ENCODE measurements at places on chromosomes 6 and 20.

GRCh38 chr6:76876922-76877553, 586.3 kb downstream of the HTR1B start:
- DNase-seq, result no peak

DNA sequence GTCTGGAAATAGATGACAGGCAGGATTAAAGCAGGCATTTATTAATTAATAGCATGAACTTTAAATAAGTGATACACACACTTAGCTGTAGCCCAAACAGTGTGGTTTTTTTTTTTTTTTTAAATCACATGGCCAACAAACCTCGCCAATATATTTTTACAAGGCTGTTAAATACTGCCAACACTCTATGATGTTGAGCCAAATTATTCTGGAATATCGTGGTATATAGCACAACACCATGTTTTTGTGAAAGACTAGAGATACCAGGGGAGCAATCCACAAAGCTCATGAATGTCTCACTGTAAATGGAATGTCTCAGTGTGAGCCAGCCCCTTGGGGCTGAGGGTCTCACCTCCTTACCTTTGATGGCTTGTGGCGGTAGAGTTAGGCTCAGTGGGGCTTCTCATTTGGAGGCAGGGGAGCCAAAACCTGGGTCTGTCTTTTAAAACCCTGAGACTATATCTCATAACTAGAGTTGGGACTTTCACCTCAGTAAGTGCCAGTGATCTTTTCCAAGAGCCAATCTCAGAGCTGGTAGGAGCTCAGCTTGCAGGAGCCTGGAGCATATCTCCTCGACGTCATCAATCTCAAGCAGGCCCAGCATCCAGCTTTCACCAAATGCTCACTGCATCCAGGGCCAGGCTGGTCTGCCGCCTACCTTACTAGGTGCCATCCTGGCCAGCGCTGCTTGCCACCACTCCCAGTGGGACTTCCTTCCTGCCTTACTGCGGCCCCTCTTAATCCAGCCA, 78.5 kb upstream of the FAM184A start:
- DNase-seq, result no peak

DNA sequence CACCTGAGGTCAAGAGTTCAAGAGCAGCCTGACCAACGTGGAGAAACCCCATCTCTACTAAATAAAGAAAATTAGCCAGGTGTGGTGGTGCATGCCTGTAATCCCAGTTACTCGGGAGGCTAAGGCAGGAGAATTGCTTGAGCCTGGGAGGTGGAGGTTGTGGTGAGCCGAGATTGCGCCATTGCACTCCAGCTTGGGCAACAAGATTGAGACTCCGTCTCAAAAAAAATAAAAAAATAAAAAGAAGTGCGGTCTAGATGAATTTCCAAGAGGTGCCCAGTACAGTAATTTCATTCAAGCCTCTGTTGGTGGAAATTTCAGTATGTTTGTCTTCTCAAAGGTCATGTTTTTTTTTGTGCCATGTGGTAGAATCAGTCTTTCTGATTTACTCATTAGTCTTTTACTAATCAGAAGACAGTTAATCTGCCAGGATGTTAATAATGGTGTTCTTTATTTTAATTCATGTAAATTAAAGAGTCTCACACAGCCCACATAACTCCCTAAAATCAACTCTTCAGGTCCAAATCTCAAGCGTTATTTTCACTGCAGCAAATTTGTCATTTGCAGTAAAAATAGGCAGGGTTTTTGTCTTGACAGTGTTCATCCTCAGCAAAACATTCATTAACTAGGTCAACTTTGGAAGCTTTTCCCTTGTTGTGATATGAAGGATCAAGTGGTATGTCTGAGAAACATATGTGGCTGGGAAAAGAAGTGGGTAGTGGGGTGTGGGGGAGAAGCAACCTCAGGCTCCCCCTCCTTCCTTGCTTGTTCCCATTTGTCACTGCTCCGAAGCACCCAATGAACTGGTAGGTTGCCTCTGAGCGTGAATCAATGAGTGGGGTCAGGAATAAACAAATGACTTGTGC, 13.3 kb downstream of the TP53INP2 start:
- DNase-seq, result no peak

DNA sequence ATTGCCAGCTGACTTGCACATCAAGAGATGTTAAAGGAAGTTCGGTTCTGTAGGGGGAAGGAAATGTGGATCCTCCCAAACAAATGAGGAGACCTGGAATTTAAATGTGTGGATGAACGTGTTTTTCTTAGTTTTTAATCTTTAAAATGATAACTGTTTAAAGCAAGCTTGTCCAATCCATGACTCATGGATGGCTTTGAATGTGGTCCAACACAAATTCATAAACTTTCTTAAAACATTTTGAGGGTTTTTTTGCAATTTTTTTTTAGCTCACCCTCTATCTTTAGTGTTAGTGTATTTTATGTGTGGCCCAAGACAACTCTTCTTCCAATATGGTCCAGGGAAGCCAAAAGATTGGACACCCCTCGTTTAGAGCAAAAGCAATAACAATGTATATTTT, 12.6 kb downstream of the TUBB2B start:
- no peak for DNase-seq

DNA sequence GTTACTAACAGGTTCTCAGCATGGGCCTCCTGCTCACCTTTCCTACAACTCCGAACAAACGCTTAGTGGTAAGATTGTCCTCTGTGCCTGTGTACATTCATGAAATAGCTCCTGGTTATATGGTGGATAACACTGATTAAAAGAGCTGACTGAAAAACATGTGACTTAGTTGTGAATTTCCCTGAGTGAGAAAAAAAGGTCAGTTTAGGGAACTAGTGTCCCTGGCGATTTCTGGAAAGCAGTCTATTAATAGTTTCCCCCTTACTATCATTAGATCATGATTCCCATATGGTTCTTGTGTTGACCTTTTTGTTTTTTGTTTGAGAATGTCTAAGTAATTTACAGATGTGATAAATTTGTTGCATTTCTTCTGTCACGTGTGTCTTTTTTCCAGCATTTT, 15.6 kb downstream of the SNRPC start:
- DNase-seq, result no peak

DNA sequence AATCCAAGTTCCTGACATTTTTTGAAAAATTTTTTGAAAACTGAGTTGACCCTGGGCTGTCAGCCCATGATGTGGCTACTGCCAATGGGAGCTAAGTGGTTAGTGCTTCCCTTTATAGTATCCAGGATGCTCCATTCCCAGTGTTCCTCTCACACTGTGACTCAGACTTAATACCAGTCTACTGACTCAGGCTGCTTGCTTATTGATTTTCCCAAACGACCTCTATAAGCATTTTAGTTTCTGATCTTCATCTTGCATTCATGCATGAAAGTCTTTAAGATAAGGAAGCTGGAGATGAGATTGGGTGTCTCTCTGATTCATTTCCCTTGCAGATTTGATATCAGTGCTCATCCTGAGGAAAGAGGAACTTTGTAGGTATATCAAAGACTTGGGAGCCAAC, 560.0 kb downstream of the TBC1D32 start:
- no peak for DNase-seq

GRCh38 chr6:144049386-144049785, 41.3 kb upstream of the PLAGL1 start:
- no peak for DNase-seq

GRCh38 chr20:37866051-37866450, 36.9 kb upstream of the VSTM2L start:
- no peak for DNase-seq

GRCh38 chr6:44133003-44133931, 5.9 kb downstream of the TMEM63B start:
- DNase-seq, result no peak

DNA sequence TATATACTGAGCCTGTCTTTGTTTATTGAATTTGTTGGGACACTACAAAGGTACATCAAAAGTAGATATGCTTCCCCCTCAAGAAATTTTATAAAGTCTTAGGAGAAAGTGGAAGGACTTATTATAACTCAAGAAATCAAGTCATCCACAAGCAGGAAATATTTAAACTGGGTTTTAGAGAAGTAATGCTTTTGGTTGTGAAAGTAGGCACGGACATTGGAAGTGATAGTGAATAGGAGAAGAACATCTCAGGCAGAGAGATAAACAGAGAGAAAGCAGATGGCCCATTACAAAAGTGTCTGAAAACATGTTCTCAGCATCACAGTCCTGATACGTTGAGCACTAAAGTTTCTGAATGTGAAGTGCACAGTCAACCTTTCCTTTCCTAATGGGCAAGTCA, 415.6 kb upstream of the RNF217 start:
- no peak for DNase-seq

- DNase-seq, result no peak
Observed at GRCh38 chr6:1477432-1478090, 88.2 kb downstream of the FOXF2 start.

- peak; percentile 58 for DNase-seq
Observed at GRCh38 chr6:158780988-158781691, 38.0 kb downstream of the EZR start.

GRCh38 chr20:54250691-54251090, 42.8 kb downstream of the PFDN4 start:
- DNase-seq, result no peak

- peak; percentile 77 for DNase-seq
Observed at GRCh38 chr6:27753668-27754407, 158.4 kb downstream of the OR2B2 start.

GRCh38 chr6:19309661-19310060, 527.5 kb upstream of the ID4 start:
- DNase-seq, result no peak

DNA sequence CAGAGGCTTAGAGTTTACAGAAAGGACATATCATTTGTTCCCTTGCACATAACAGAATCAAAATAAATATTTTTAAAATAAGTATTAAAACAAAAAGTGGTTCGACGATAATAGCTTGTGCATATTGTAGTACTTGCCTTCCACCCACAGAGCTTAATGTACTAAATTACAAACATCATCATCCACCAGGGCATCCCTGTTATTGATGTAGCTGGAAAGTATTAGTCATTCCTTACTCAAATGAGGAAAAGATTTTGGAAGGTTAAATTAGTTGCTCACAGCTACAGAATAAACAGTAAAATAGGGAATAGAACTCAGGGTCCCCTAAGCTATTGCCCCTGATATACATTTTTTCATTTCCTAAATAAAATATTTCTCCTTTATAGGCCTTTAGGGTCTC, 150.3 kb downstream of the PTPRK start:
- DNase-seq, result no peak

DNA sequence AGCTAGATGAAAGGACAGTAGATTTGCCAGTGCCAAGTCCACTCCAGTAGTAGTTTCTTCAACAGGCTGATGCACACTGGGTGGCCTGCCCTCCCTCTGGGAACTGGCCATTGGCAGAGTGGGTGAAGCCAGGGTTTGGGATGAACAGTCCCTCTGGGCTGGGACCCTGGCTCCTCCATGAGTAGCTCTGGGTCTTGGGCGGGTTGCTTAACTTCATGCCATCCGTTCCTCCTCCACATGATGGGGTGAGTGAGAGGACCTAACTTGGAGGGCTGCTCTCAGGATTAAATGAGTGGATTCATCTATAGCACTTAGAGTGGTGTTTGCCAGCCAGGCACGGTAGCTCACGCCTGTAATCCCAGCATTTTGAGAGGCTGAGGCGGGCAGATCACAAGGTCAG, 47.2 kb downstream of the PLAGL2 start:
- DNase-seq, result no peak

GRCh38 chr20:2817341-2817726, 1.2 kb downstream of the TMEM239 start:
- no peak for DNase-seq

GRCh38 chr6:162026843-162027242, 700.7 kb downstream of the PRKN start:
- no peak for DNase-seq

GRCh38 chr6:81265106-81265505, 487.4 kb downstream of the TENT5A start:
- no peak for DNase-seq

DNA sequence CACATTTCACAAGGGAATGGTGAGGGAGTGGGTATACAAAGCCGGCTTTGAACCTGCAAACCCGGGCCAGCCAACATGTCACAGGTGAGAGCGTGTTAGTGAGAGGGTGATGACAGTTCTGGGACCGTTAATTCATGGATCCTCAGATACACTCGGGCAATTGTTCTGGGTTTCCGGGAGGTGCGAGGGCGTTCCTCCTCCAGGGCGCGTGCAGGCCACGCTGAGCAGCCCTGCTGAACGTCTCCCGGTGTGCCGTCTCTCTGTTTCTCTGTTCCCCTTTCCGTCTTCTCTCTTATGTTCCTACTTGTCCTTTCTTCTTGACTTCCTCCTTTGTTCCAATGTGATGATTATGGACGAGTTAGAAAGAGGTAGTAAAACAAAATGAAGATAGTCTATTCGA, 130.0 kb upstream of the GMDS start:
- DNase-seq, result no peak

- no peak for DNase-seq
Observed at GRCh38 chr6:135962731-135963130, 111.2 kb downstream of the PDE7B start.

- DNase-seq, result no peak
Observed at GRCh38 chr6:43897571-43898302, 127.7 kb downstream of the VEGFA start.

DNA sequence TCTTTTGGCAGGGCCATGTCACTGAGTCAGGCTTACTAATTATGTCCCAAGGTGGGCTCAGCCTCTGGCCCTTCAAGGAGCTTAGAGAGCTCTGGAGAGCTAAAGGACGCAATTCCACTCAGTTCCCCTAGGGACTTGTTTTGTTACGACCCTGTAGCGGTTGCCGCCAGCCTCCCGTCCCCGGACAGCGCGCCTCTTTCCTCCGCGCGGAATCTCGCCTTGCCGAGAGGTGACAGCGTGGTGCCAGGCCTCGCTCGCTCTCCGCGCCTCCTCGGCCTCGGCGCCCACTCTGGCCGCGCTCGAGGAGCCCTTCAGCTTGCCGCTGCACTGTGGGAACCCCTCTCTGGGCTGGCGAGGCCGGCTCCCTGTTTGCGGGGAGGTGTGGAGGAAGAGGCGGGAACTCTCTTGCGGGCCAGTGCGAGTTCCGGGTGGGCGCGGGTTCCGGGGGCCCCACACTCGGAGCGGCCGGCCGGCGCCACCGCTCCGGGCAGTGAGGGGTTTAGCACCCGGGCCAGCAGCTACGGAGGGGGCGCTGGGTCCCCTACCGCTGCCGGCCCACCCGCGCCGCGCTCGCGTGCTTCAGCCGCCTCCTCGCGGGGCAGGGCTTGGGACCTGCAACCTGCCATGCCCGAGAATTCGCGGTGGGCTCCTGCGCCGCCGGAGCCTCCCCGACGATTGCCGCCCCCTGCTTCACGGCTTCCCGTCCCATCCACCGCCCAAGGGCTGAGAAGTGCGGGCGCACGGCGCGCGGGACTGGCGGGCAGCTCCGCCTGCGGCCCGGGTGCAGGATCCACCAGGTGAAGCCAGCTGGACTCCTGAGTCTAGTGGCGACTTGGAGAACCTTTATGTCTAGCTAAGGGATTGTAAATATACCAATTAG, 9.9 kb upstream of the ZNF311 start:
- no peak for DNase-seq

DNA sequence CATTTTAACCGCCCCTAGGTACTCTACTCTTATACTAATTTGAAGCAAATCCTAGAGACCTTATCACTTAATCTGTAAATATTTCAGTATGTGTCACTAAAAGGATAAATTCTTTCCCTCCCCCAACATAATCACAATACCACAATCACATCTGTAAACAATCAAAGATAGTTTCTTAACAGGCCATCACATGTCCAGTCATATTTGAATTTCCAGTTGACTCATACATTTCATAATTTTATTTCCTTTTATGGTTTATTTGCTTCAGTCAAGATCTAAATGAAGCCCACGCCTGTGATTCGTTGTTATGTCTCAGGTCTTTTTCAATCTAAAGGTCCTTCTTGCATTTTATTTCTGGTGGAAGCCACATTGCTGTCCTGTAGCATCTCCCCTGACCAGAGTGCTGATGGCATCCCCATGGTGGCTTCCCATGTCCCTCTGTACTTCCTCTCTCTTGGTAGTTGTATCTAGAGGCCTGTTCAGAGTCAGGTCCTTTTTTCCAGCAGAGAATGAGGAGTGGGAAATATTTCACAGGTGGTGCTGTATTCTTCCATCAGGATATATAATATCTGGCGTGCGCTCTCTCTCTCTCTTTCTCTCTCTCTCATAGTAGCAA, 128.6 kb upstream of the SLC22A23 start:
- no peak for DNase-seq
